Stimulated activated CD8-positive, alpha-beta memory T cell treated with anti-CD3 and anti-CD28 coated beads, Interleukin-15, amount 100 ng/mL, for 4 hours (primary cell): ENCODE measurements at places on chromosomes 3 and 15.

DNA sequence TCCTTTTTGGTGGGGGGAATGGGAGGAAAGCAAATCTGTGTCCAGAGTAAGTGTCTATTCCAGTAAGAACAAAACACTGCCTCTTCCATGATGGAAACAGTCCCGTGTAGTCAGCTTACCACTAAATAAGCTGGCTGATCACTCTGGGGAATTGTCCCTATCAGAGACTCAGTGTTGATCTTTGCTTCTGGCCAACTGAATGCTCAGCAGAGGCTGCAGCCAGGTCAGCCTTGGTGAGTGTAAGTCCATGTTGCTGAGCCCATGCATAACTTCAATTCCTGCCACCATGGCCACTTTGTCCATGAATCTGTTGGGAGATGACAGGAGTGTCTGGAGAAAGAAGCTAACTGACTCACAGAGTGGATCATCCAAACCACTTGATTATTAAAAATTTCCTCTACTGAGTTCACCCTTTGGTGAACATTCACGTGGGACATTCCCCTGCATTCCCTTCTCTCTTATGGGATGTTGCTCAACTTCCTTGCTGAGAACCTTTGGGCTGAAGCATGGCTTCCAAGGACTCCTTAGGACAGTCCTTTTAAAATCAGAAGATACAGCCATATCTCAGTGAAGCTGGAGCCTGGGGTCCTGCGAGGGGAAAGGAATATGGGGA is 33.9 kb upstream of the XCR1 start:
- no peak for DNase-seq

DNA sequence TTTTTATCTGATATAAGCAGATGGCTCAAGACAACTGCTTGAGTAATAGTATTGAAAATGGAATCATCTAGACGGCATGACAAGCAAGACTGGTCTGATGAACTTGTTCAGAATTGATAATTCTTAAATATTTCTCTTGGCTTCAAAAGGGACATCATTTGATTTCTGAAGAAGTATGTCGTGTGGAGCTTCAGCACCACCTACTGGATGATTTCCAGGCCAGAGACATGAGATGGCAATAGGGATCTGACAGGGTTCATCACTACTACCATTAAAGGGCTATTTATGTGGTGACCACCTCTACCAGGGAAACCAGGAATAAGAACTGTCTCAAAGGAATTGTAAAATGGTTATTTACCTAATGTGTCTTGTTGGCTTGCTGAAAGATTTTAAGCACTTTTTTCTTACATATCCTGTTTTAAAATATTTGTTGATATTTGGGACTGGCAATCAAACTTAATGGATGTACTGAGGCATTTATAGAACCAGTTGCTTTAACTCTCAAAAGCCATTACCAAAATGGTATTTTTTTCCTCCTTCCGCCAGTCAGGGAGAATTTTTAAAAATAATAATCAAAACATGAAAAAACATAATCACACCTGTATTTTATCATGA is 99.5 kb upstream of the FAM98B start:
- no peak for DNase-seq

DNA sequence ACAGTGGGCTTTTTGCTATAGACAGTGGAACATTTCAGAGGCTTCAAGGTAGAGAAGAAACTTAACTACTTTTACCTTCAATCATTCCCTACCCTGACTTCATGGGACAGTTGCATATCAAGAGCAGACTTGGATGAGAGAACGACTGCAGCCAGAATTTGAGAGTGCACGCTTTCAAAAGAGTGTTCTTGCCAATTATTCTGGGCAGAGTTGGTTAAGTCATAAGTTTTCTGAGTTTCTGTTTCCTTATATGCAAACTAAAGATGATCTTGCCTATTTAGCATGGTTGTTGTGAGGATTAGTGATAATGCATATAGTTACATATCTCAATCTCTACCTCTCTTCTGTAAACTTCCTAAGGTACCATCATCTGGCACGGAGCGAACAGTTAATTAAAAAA is 7.6 kb downstream of the SLC9A9 start:
- DNase-seq: no peak

GRCh38 chr3:27714146-27714526 is 8.0 kb downstream of the EOMES start:
- DNase-seq: no peak

DNA sequence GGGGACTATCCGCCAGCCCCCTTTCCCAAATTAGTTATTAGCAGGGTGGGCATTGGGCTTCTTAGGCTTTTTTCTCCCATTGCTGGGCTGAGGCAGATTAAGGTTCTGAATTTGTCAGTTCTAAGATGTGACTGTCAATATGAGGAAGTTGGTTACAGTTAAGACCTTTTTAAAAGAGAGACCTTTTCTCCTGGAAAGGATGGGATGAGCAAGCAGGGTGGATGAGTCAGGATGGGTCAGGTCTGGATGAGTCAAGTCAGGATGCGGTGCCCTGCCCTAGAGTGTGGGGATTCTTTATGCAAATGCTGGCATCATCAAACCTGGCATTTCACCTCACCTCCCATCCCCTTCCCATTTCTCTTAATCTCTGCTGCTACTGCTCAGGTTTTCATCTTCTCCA is 1.9 kb downstream of the AEN start:
- no peak for DNase-seq

GRCh38 chr3:158642005-158642404 is 2.3 kb upstream of the GFM1 start:
- no peak for DNase-seq

- DNase-seq: no peak
Measured at GRCh38 chr3:14424711-14425580, 22.5 kb downstream of the SLC6A6 start.

DNA sequence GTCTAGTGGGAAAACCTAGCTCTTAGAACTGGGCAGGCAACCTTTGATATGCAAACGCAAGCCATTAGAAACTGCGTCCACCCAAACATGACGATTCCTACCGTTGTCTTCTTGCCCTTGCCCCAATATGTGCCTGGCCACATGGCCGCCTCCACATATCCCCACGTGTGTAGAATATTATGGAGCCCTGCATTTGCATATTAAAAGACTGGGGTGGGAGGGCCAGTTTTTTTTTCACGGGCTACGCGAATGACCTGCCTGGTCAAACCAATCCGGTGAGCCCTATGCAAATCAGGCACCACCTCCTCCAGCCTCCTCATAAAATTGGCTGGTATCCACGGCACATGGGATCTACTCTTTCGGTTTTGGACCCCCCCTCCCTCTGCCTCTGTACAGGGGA is 381.0 kb upstream of the RGMA start:
- DNase-seq: no peak

DNA sequence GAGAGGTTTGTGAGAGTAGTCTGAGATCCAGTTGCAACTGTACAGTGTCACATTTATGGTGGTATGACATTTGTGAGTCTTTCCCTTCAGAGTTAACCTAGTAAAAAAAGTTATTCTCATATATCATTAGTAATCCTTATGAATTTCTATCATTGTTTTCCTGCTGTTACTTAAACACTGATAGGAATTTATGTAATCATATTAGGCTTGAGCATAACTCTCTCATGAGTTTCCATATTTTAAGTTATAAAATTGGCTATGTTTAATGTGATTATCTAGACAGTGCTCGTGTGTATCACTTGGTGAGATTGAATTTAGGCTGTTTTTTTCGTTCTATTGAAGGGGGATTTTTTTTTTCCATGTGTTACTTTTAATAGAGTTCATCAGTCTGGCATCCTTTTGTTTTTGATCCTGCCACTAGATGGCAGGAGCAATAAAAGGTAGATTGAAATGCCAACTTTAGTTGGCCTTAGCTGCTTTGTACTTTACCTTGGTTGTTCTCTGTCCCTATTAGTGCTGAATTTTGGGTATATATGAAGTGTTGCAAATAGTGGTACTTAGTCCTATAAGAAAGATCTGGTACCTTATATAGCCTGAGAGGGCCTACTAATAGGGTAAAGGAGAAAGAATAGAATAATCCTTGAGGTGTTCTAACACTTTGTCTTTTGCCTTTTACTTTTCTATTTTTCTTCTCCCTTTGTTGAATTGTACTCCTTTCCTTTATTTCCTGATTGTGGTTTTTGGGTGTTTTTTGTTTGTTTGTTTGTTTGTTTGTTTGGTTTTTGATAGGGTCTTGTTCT is 17.9 kb downstream of the STT3B start:
- no peak for DNase-seq

GRCh38 chr15:34122771-34123183 is 20.9 kb downstream of the PGBD4 start:
- no peak for DNase-seq

GRCh38 chr3:4251412-4251811 is 51.8 kb upstream of the SETMAR start:
- no peak for DNase-seq

DNA sequence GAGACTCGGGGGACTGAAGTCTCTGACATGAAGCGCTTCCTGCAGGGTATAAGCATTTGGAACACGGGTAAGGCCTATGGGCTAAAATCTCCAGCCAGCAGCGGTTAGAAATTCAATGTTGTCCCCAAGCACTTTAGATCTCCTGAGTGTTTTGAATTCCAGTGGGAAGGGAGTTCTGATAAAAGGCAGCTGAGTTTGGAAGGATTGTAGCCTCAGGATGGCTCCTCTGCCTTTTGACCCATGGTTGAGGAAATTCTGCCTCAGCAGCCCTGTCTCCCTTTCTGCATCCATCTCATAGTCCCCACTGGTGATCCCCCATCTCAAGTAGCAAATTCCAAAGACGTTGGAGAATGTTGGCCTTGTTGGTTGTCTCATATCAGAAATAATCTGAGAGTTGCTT is 24.2 kb upstream of the HACD2 start:
- DNase-seq: no peak

GRCh38 chr3:129101370-129102138 is 20.1 kb downstream of the RAB43 start:
- DNase-seq: no peak

- no peak for DNase-seq
Measured at GRCh38 chr3:113055961-113056360, 65.2 kb downstream of the GTPBP8 start.

DNA sequence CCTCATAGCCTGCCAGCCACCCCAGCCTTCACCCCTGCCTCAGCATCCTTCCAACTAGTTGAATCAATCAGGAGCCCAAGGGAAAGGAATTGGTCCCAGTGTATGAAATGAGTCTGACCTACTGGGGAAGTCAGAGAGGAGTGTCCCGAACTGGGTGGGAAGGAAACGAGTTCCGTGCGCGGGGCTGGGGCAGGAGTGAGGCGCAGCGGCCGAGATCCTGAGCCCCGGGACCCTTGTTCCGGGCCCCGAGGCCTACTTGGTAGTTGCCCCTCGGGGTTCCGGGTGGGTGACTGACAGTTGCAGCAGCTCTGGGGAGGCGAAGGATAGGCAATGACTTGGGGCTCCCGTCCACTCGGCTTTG is 1.1 kb upstream of the PLCL2 start:
- DNase-seq: no peak

DNA sequence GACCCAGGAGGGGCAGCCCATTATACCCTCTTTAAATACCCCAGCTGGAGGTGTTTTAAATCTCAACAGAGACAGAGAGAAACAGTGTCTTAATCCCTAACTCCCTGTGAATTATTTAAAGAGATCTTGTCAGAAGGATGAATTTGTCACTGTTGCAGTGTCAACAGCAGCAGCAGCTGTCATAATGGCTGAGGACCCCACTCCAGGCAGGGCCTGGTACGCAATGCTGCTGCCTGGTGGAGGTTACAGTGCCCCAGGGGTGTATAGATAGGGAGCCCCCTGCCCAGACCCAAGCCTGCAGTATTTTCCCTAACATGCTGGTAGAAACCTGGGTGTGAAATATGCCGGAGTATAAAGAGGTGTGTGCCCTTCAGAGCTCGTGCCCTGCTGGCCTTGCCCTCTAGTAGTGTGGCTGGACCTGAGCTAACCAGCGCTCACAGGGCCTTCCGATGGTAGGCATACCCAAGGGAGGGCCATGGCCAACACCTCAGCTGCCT is 143.0 kb downstream of the EPHB1 start:
- no peak for DNase-seq

DNA sequence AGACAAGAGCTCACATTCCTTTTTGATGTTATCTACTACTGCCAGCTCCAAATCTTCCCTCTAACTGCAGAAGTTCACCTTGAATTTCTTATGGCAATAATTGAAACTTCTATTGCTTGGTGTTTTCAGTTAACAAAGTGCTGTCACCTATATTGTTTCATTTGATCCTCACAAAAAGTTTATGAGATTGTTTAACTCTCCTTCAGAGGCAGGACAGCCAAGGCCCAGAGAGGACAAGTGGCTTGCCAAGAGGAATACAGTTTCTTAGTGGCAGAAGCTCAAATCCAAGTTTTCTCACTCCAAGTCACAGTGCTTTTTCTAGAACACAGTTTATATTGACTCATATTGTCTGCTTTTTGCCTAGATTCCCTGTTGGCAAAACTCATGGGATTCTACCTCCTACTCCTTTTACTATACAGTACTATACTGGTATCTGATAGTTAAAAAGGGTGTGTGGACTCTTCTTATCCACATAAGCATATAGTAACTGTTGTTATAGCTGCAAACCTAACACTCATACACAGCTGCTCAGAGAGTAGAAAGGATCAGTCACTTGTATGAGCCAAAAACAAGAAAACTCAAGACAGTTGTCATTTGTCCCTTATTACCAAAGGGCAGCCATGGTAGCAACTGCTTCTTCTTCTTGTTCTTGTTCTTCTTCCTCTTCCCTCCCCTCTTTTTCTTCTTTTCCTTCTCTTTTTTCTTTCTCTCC is 15.9 kb downstream of the TM4SF4 start:
- no peak for DNase-seq

DNA sequence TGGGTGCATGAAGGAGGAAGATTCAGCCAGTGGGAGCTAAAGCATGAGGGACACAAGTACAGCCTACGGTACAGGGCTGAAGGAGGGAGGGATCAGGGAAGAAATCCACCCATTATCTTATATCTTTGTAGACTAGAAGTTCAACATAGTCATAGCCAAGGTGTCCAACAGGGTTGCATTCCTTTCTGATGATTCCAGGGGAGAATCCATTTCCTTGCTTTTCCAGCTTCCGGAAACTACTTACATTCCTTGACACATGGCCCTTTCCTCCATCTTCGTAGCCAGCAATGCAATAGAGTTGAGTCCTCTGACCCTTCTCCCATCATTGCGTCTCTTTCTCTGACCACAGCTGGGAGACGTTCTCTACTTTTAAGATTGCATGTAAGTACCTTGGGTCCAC is 471.0 kb upstream of the SEMA6D start:
- DNase-seq: no peak

DNA sequence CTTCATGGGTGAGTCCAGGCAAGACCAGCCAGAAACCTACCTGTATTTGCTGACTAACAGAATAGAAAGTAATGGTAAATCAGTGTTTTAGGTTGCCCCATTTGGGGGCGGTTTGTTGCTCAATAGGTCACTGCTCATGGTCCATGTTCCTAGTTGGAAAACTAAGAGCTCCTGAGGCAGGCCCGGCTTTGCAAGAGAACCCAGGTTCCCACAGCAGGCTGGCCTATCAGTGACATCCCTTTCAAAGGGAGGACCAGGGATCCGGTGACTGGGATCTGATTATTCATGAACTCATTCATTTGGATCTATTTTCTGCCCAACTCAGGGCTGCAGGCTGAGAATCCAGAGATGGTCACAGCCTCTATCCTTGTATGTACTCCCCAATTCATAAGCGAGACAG is 163.9 kb downstream of the WNT7A start:
- DNase-seq: no peak

GRCh38 chr15:90840954-90841353 is 27.4 kb upstream of the FURIN start:
- no peak for DNase-seq
